Fibroblast of upper back skin (primary cell): ENCODE measurements at places on chromosomes 7 and 10.
A peak's percentile ranks its signal among the peaks of the same experiment; 100 is the strongest.

DNA sequence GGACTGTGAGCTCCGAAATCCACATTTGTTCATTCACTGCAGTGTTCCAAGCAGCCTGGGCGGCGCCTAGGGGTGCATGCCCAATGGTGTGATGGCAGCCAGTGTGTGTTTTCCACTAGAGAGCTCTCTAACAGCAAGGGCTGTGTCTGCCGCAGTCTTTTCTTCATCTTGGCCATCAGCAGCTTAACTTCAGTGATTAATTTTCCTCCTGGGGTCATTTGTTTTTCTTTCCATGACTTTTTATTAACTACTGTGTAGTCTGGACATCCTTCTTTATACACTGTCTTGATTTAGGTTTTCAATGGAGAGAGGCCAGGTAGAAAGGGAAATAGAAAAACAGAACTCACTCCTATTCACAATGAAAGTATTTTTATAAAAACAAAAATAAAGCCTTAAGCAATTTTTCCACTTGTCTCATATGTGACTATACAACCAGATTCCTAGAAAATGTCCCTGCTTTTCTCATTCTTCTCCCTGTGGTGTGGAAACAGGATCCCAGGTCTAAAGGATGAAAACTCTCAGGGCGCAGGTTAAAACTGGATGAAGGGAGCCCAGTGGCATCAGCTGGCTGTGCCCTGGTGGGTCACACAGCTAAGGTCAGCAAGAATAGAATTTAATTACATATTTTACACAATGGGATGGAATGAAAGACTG, 176.8 kb downstream of the PKD1L1 start:
- peak; percentile 66 for DNase-seq

DNA sequence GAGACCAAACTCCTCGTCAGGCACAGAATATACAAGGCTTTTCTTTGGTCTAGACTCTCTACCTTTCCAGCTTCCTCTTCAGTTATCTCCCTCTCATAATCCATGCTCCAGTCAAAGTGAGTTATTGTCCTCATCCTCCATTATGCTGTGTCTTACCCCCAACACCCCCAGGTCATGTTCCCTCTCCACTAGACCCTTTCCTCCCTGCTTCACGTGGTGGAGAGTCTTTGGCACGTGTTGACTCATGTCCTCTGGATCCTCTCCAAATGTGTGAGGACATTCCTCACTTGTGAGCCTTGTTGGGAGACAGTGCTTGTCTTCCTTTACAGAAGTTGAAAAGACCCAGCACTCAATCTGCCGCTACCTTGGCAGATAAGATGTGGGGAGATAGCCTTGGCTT, 36.0 kb upstream of the DLD start:
- peak; percentile 45 for DNase-seq

GRCh38 chr7:137882261-137882668, 35.5 kb upstream of the DGKI start:
- DNase-seq = peak; percentile 100

DNA sequence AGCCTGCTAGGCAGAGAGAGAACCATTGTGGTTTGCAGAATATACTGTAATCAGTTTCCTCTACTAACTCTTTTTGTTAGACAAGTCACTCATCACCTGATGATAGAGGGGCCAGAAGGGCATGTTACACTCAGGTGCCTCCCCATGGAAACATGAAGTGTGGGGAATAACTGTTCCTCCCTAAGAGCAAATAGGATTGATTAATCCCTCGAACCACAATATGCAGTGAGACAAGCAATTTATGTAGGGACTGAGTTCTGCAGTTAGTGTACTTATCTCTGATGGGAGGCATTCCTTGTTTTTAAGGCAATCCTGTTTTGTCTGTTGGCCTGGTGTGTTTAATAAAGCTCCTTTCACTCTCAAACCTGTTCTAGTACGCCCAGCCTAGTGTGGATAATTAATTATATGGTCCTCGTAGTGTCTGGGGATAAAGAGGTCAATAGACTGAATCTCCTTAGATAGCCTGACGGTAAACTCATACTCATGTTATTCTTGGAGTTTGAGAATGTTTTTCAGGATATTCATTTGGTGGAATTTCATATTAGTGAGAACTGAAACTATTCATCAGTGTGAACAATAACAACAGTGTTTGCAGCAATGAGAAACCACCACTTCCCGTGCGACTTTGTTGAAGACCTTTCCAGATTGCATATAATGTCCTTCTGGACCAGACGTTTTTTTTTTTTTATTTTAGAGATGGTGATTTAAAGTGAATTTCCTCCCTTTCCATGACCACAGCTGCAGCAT, 344.8 kb upstream of the FZD8 start:
- DNase-seq = no peak

GRCh38 chr10:29056729-29057128, 232.1 kb upstream of the LYZL1 start:
- no peak for DNase-seq

GRCh38 chr7:28931565-28931964, 26.6 kb downstream of the TRIL start:
- no peak for DNase-seq

DNA sequence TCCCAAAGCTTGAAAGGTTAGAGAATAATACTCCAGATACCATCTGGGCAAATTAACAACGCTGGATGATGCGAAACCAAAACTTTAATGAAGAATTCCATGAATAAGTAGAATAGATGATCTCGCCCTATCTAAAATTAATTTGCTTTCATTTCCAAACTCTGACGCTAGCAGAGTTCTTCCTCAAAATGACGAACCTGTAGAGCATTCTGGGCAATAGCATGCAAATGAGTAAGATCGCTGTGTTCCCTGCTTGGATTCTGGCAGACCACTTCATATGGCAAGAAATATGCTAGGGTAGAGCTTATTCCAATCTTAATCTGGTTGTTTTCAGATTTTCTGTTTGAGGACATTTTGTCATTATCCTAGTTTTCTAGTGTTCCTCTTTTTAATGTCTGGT, 36.1 kb upstream of the SMNDC1 start:
- peak; percentile 24 for DNase-seq

GRCh38 chr7:156942708-156943090, 6.8 kb upstream of the NOM1 start:
- DNase-seq = no peak

DNA sequence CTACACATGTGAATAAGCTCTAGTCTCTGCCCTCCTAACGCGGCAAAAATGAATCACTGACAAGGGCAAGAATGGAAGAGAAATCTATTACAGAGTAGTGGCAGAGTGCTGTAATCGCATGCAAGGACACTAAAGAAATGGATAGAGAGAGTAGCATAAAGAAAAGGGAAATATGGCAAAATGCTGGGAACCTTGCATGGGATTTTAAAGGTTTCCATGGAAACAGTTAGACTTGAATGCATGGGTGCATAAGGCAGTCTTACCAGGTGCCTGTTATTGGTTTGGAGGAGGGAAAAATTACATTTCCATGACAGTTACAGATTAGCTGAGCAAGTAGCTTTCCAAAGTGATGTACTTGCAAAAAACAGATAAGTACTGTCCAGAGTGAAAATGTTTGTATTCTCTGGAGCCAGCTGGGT, 233.4 kb downstream of the PTN start:
- DNase-seq = peak; percentile 25

GRCh38 chr7:12655161-12655560, 32.3 kb upstream of the ARL4A start:
- DNase-seq = peak; percentile 35

DNA sequence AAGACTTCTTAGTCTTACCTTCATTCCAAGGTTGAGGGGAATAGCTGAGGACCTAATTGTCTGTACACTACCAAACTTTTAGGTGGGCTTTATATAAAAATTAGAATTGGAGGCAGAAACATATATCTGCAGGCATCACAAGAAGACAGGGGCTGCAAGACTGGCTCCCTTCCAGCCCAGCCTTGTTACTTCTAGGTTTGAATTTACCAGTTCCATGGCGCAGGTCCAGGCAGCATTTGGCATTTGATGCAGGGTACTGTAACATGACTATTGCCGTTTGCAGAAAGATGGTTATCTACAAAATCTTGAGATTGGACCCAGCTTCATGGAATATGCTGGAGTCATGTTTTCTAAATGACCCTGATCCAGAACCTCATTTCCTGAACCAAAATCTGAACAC, 105.4 kb upstream of the RHOBTB1 start:
- DNase-seq = no peak

- no peak for DNase-seq
These were observed 158.1 kb downstream of the CTNNA3 start for GRCh38 chr10:67537906-67538305.

- no peak for DNase-seq
These were observed 759 bp upstream of the ELAPOR2 start for GRCh38 chr7:87060288-87060537.

DNA sequence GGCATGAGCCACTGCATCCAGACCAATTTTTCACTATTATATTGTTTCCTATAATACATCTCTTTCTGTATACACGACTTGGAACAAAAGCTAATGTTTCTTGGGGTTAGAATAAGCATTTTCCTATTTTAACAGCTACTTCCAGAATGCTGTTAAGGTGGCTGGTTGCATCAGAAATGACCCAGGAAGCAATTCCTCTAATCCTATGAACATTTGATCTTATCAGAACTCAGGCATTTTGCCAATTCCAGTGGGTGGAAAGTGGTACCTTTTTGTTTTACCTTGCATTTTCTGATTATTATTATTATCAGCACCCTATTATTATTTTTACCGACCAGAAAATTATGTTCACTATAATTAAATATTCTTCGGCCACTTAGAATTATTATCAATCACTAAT, 73.3 kb downstream of the NDUFB2 start:
- no peak for DNase-seq

DNA sequence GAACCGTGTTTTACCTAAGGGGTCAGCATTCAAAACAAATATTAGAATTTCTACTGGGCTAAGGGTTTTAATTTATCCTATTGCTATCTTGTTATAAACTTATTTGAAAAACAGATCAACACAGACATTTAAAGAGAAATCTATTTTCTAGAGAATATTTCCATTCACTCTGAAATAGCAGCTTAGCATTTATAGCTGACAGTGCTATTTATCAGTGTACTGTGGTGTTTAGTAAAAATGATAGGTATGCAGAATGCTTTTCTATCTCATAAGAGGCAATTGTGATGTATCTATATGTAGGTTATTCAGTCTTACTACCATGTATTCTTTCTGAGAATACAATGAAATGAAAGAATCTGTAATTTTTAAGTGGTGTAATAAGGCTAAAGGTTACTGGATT, 1077.4 kb downstream of the REEP3 start:
- DNase-seq = no peak

GRCh38 chr10:96017191-96017687, 26.1 kb upstream of the CCNJ start:
- peak; percentile 49 for DNase-seq

DNA sequence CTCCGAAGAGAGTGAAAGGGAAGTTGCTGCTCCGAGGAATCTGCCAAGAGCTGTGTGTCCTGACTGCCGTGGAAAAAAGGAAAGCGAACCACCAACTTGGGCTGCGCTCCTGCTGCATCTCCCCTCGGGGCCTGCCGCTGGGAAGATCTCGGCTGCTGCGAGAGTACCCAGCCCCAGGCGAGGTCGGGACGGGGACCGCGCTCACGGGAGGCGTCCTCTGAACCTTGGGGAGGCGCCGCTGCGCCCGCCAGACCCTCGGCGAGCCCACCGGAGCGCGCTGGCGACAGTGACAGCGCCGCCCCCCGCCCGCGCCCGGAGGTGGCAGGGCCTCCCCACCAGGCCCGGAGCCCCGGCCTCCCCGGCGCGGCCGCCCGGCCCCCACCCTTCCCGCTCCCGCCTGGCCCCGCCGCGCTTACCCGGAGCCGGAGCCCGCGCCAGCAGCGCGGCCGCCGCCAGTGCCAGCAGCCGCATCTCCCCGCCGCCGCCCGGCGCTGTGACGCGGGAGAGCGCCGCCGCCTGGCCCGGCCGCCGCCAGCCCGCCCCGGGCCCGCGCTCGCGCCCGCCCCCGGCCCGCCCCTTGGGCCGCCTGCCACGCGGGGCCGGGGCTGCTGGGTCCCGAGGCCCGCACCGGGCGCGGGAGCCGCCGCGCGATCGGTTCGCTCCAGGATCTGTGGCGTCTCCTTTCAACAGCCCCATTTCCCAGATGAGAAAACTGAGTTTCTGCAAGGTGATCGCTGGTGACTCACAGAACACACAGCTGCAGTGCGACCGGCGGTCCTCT, at the start of gene VSTM4:
Gene VSTM4 (minus strand): TSS at position 508 of the 781 bp plus-strand sequence. CDS start 37 bp downstream, at position 471.
- DNase-seq = peak; percentile 56

DNA sequence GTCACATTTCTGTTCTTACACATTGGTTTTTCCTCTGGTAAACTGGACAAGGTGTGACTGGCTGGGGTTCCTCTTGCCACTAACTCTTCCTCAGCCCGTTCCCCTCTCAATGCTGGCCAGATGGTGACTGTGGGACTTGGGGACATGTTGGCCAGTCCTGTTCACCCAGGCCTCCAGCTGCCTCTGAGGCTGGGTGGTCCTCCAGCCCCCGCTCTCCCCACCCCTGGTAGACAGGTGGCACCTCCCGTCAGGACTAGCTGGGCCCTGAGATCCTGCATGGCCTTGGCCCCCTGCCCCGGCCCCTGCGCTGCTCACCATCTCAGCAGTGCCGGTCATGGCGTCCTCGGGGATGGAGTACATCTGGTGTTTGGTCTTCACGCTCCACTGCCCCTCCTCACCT, 10.8 kb upstream of the MYL7 start:
- DNase-seq = no peak

DNA sequence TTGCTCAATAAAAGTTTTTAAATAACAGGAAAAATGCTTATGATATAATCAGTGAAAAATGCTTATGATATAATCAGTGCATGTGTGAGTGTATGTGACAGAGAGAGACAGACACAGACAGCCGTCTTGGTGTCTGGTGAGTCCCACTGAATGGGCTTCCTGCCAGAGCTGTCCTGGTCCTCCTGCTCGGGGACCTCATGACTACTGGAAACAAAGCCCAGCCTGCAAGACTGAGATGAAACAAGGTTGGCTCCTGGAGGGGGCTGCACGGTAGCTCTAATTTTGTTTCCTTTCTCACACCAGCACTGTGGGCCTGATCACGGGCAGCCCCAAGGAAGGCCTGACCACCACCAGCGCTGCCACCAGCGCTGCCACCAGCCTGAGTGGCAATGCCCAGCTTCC, 57.3 kb downstream of the NRP1 start:
- DNase-seq = peak; percentile 46

DNA sequence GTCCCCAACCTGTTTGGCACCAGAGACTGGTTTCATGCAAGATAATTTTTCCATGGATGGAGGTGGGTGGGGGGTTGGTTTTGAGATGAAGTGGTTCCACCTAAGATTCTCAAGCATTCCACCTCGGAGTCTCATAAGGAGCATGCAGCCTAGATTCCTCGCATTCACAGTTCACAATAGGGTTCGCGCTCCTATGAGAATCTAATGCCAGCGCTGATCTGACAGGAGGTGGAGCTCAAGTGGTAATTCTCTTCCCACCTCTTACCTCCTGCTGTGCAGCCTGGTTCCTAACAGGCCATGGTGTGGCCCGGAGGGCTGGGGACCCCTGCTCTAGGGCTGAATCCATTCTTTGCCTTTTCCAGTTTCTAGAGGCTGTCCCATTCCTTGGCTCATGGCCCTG, 19.1 kb upstream of the CDK1 start:
- DNase-seq = no peak

GRCh38 chr7:123022576-123022975, 27.1 kb upstream of the TAS2R16 start:
- peak; percentile 6 for DNase-seq

- no peak for DNase-seq
These were observed 3.5 kb upstream of the ENO4 start for GRCh38 chr10:116845823-116846222.
